CD4-positive, alpha-beta T cell (primary cell): ENCODE measurements at places on chromosomes 5 and 9.

- DNase-seq, result no peak
Observed at GRCh38 chr5:127006744-127007143, 23.6 kb downstream of the MARCHF3 start.

DNA sequence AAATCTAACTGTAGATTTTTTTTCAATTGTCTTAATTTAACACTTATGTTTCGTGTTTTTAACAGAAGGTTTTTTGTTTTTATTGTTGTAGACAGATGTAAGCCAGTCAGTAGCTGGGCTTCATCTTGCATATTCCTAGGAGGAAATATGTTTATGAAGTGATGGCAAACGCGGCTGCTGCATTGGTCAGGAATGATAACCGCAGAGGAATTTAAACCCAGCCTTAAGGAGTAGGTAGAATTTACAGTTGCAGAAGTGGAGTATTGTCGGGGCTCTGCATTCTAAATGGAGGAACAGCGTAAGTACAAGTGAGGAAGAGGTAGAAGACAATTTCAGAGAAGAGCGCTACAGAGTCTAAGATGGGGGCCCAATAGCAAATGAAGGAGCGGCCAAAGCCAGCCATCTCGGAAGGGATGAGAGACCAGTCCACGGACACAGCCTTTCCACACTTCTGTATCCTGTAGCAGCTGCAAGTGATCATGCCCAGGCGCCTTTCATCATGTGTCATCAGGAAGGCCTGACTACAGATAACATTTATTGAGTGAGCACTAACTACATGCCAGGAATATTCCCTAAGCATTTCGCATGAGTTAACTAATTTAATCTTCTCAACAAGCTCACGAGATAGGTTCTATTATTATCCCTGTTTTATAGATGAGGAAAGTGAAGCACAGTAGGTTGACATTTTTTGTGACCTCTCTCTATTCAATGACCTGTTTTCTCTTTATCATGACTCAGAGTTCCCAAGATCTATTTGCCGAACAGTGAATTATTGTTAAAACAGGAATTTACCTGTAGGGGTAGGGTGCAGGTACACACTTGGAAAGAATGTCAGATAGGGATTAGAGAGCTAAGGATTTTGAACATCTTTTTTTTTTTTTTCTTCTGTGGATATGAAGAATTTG lies 38.1 kb downstream of the CMYA5 start:
- DNase-seq, result no peak

DNA sequence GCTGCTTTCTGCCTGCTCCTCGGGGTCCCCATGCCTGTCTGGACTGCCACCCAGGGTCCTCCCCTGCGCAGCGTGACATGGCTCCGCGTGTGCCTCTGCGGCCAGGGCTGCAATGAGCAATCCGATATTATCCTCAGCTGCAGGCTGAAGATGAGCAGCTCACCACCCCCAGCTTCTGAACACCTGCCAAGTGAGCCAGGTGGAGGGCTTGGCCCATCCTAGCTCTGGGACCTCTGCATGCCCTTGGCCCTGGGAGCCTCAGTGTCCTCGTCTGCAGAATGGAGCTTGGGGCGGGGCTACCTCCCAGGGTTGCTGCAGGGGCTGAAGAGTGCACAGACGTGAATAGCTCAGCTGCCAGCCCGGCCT lies 4.1 kb upstream of the MYMK start:
- no peak for DNase-seq

- DNase-seq, result no peak
Observed at GRCh38 chr5:157665467-157666070, 5.8 kb upstream of the C5orf52 start.

DNA sequence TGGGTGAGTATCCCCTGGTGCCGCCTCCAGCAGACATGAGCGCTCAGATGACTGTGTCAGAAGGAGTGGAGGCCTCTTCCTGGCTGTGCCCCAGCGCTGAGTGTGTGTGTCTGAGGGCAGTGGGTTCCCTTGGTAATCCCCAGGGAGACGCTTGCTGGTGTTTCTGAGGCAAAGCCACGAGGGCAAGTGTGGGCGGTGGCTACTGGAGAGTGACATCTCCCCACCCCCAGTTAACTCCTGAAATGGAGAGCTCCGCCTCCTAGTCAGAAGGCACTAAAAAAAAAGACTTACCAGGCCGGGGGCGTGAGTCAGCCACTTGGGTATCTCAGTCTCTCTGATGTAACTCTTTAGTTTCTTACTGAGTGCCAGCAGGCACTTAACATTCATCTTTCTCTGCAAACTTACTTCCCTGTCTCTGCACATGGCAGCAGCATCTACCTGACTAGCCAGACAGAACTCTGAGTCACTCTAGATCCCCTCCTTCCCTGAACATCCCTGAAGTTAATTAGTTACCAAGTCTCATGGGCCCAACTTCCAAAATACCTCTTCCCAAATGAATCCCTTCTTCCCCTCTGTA lies 19.3 kb downstream of the ORM2 start:
- DNase-seq, result peak; percentile 50

GRCh38 chr9:136614967-136615623 lies 47.6 kb upstream of the EGFL7 start:
- DNase-seq, result no peak

DNA sequence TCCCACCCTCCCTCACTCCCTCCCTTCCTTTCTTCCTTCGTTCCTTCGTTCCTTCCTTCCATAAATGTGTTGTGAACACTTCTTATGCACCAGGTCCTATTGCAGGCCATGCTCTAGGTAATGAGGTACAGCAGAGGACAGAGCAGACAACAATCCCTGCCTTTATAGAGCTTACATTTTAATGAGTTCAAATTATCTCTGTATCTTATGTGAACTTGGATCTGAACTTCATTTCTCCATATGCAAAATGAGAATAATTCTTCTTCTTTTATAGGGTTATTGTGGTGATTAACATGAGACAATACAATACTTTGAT lies 37.2 kb downstream of the SLC27A6 start:
- DNase-seq, result no peak

GRCh38 chr9:14935964-14936363 lies 25.7 kb upstream of the FREM1 start:
- no peak for DNase-seq

DNA sequence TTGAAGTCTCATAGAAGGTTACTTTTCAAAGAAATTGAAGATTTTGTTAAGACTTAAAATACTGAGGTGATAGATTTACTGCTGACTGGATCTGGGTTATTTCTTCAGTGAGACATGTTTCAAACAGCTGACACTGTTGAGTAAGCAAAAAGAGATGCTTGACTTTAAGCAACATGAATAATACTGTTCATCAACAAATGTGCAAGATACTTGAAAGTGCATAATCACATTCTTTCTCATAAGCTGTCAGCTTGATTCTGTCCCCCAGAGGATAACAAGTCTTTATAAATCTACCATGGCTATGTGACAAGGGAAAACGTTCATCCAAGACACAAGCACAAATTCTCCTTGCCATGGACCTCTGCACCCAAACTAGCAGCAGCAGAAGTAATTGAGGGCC lies 260.1 kb upstream of the CDH18 start:
- DNase-seq, result no peak

- DNase-seq, result no peak
Observed at GRCh38 chr9:93223260-93224180, 39.6 kb downstream of the WNK2 start.

- DNase-seq, result no peak
Observed at GRCh38 chr9:77021922-77022782, 2.7 kb downstream of the FOXB2 start.

DNA sequence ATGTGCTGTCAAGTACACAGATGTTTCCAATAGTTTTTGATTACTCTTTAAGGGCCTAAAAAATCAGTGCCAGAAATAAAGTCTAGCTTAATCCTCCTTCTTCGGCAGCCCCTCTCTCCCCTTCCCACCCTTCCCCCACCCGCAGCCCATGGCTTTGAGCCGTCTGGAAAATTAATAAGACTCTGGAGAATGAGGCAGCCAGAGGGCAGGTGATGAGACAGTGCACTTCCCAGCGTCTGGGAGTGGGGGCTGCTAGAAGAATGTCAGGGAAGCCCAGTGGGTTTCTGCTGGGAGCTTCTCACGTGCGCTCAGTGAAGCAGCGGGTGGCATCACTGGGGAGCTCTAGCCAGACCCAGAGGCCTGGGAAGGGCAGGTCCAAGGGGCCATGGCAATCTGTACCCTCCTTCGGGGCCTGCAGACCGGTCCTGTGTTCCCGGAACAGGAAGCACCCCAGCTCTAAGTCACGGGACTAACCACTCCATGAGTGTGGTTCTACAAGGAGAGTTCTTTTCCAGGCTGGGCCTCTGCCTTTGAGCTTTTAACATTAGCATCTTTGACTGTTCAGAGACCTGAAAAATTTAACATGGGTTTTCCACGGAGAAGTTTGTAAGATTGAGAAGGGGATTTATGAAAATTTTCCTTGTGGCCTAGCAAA lies 164.8 kb upstream of the OTULINL start:
- no peak for DNase-seq

GRCh38 chr5:158958021-158958994 lies 141.4 kb downstream of the EBF1 start:
- no peak for DNase-seq

GRCh38 chr5:10301842-10302610 lies 5.7 kb downstream of the CMBL start:
- no peak for DNase-seq

- DNase-seq, result peak; percentile 13
Observed at GRCh38 chr9:127523312-127523851, 72.1 kb downstream of the LRSAM1 start.

DNA sequence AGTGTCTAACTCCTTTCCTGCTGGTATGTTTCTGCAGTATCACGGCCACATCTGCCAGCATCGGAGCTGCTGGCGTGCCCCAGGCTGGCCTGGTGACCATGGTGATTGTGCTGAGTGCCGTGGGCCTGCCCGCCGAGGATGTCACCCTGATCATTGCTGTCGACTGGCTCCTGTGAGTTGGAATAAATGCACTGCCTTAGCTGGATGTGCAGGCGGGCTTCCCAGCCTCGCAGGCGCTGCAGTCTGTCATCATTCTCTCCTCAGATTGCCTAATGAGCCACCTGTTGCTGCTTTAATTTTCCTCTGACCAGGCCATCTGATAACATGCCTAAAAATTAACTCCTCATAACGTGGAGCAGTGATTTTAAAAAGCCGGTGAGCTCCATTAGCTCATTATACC lies 79.1 kb upstream of the PLPP6 start:
- DNase-seq, result no peak

- no peak for DNase-seq
Observed at GRCh38 chr9:14158136-14158813, 155.7 kb downstream of the NFIB start.

- DNase-seq, result no peak
Observed at GRCh38 chr5:15783734-15784133, 283.8 kb downstream of the FBXL7 start.
